Cortex of kidney (tissue), 1 donor: ENCODE measurements at places on chromosomes 5 and 9.

DNA sequence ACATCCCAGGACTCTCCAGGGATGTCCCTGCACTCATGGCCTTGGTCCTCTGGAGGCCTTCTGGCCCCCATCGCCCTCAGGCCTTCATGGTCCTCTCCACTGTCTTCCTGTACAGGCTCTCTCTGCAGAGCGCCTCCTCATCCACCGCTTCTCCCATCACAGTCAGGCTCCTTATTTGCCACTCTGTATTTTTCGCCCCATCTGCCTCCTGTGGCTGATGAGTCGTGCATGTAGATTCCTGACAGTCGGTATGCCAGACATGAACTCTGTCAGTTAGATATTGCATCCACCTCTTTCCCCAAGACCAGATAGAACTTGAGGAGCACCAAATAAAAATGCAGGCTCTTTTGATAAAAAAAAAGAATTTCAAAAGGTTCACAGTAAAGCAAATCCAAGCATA is 362.8 kb downstream of the IRX1 start:
- no peak for DNase-seq

DNA sequence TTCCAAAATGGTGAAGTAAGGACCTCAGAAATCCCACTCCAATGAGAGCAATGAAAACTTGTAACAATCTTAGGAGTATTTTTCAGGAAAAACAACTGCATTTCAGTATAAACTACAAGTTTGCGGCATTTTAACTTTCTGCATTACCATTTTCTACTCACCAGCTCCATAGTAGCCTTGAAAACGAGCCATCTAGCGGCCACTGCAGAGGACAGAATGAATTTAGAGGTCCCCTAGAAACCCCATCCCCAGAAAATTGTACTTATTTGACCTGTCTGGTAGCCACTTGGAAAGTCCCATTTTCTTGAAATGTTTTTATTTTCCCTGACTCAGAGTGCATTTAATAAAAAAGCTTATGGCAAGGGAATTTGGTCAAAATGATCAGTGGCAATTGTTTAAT is 205.4 kb upstream of the ITGA1 start:
- DNase-seq, result no peak

- DNase-seq, result no peak
These were observed 69.8 kb downstream of the SYK start for GRCh38 chr9:90871327-90871935.

GRCh38 chr9:73118286-73118685 is 33.4 kb upstream of the ANXA1 start:
- no peak for DNase-seq

DNA sequence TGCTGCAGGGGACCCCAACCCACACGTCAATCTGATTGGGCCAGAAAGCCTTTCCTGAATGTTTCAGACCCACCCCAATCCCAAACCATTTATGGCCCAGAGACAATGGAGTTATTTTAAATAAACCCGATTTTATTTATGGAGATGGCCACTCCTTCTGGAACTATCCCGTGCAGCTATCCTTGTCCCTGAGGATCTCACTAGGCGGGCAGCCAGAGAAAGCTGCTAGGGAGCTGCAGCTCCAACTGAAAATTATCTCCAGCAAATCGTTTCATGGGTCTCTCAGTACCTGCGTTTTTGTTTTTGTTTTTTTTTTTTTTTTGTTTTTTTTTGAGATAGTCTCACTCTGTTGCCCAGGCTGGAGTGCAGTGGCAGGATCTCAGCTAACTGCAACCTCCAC is 23.0 kb downstream of the C1QTNF2 start:
- no peak for DNase-seq

DNA sequence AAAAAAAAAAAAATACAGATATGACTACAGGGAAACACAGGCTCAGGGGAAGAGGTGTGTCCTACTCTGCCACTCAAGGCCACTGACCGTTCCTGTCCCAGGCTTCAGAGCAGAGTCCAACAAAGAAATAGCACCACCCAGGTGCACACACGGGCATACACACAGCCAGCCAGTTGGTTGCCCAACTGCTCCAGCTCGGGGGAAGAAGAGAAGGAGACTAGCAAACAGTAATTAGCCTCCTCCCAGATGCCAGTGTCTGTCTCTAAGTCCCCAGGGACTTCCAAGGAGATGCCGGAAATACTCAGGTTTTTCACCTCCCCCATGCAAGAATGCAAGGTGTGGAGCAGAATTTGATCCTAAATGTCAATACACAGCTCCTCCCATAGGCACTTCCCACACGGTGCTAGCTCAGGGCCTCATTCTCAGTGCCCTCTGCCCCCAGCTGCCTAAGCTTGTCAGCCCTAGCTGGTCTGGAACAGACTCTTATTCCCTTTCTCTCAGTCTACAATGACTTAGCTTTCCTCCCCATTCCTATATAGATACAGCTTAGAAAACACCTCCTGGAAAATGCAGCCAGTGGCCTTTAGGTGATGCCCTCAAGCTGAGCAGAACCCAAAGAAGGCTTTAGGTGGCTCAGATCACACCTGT is 1.7 kb downstream of the MYORG start:
- no peak for DNase-seq
